ENCODE measurements at places on chromosomes 3 and 15. TPM values are rescaled to one million over a fixed set of nuclear protein-coding genes. Genes with fewer than 3 reads are reported as not detected.

DNA sequence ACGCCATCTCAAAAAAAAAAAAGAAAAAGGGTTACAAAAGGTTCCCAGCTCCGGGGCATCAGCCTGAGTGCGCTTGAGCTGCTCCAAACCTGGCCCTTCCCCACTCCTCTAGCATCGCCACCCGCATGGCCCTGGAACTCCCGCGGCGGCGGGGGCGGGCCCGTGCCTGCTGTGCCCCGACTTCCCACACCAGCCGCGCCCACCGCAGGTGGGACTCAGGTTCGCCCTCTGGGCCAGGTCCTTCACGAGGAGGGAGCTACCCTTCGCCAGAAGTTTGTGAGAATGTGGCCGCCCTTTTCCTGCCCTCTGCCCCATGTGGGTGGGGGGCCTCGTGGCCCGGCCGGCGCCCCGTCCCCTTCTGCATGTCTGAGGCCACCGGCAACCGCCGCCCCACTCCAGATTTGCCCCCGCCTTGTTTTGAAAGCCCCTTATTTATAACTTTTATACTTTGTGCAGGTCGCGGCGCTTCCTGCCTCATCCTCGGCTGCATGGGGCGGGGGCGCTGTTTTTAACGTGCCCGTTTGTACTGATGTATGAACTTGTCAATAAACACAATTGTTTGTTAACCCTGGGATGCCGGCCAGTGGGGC lies 507 bp upstream of the JMJD7 start:
- DNase-seq: peak; percentile 32

GRCh38 chr3:169678122-169678521 lies 14.6 kb upstream of the MECOM start:
- DNase-seq: no peak

Gene DPPA4
- total RNA-seq: 4.0 TPM

DNA sequence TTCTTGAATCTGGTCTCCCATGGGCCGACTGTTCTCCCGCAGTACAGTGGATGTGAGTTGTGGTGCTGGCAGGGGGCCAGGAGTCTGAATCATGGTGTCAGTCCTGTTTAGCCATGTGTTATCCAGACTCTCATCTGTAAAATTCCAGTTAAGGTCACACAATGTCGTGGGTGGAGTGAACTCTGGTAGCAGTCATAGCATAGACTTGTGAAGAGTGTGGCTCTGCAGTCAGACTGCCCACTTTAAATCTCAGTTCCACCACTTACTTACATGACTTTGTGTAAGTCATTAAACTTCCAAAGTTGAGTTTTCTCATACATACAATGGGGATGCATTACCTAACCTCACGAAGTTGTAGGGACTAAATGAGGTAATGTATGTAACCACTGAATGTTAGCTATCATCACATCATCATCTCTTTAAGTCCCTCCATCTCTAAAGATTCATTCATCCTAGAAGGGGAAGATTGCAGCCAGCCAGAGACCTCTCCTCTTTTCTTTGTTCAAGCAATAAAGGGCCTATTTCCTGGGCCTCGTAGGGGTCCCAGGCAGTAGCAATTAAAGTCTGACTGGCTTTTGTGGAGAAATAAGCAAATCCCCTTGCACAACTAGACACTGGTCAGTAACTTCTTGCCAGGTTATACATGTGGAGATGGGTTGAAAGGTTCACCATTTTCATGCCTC lies 93.9 kb downstream of the PCCB start:
- no peak for DNase-seq

DNA sequence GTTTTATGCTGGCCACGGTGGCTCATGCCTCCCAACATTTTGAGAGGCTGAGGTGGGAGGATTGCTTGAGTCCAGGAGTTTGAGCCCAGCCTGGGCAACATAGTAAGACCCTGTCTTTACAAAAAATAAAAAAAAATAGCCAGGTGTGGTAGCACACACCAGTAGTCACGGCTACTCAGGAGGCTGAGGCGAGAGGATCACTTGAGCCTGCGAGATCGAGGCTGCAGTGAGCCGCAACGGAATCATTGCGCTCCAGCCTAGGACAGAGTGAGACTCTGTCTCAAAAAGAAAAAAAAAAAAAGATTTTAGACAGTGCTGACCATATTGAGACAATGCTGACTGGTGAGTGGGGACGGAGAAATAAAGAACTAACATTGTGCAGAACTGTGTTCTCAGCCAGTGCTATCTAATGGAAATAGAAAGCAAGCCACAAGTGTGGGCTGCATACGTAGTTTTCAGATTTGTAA lies 67.2 kb downstream of the ST6GAL1 start:
- DNase-seq: no peak

Gene VGLL3
- not detected for total RNA-seq

Gene ISL2
- total RNA-seq: 0.35 TPM

Gene SAMMSON
- not detected for total RNA-seq

Gene EFL1
- total RNA-seq: 19.0 TPM

Gene XCR1
- total RNA-seq: not detected

Gene SLCO2A1
- not detected for total RNA-seq

DNA sequence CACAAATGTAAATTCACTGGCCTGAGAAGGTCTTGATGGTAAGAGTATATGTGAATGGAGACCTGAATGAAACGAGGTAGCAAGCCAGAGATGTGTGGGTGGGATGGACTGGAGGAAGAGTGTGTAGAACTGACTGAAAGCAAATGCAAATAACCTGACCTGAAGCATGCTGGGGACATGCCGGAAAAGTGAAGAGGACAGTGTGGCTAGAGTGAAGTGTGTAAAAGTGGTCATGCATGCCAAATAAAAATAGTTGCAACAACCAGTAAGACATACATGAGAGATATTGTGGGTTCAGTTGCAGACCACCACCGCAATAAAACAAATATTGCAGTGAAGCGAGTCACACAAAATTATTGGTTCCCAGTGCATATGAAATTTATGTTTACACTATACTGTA lies 82.3 kb downstream of the LPP start:
- no peak for DNase-seq

Gene PSTPIP1
- total RNA-seq: 33.7 TPM

Gene ZNF620
- total RNA-seq: 4.0 TPM

DNA sequence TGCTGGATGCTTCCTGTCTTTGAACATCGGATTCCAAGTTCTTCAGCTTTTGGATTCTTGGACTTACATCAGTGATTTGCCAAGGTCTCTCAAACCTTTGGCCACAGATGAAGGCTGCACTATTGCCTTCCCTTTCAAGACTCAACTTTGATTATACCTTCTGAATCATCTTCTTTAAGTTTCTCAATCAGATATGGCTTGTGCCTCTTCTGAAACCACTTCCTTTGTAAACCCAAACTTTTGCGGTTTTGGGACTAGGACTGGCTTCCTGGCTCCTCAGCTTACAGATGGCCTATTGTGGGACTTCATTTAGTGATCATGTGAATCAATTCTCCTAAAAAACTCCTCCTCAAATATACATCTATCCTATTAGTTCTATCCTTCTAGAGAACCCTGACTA lies 47.1 kb upstream of the CADPS start:
- DNase-seq: no peak

DNA sequence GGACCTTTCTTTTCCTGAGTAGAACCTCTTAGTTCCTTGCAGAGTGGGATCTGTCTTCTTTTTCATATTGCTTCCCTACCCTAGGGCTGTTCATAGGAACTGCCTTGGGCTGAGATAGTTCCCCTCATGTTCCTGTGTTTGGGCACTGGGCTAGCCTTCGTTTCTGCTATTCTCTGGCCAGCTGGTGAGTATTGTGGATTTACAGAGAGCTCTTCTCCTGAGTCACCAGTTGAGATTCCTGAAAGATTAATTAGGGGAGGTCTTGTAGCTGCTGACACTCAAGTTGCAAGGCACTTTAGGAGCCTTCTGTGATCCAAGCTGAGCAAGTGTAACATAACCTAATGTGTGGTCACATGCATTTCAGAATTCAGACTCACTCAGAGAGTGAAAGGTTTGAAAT lies 30.7 kb downstream of the CHD2 start:
- DNase-seq: no peak

- DNase-seq: peak; percentile 42
Observed at GRCh38 chr3:51967384-51968169, at the start of gene PCBP4. PCBP4 (minus strand) TSS chr3:51967454; CDS start chr3:51961240, 6,214 bp downstream.

DNA sequence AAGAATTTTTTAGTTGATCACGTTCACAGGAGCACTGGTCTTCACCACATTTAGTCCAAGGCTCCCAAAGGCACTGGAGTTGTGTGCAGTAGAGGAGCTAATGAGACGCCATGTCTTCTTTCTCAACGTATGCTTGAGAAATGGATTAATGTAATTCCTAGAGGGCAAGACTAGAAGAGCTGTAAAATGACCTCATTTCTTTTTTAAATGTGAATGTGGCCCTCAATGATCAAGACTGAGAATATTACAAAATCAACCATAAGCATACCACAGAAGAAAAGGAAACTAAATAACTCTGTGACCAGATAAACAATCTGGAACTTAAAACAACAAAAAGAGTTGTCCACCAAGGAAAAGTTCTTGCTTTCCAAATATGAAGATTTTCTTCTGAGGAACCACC lies 112.1 kb upstream of the THBS1 start:
- no peak for DNase-seq

Gene SLC35G2
- 4.3 TPM for total RNA-seq

GRCh38 chr15:69456208-69457166 lies 3.9 kb downstream of the RPLP1 start:
- no peak for DNase-seq

DNA sequence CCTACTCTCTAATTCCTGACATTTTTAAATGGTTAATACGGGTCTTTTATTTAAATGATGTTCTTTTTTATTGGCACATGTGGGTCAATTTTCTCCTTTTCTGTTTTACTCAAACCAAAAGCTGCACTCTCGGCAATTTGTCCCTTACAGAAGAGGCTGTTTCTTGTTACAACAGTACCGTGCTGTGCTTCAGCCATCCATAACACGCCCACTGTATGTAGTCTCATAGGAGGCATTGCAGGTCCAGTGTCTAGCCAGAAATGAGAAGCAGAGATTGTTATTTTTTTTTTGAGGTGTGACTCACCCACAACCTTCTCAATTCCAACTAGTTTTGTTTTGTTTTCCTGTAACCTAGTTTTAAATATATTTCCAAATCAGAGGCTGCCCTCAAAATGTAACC lies 164.6 kb downstream of the GMNC start:
- no peak for DNase-seq

Gene GOLGA8T
- not detected for total RNA-seq

- DNase-seq: no peak
Observed at GRCh38 chr15:72342385-72342784, 22.4 kb upstream of the CELF6 start.

- DNase-seq: no peak
Observed at GRCh38 chr3:14151471-14152083, 26.7 kb downstream of the TMEM43 start.

DNA sequence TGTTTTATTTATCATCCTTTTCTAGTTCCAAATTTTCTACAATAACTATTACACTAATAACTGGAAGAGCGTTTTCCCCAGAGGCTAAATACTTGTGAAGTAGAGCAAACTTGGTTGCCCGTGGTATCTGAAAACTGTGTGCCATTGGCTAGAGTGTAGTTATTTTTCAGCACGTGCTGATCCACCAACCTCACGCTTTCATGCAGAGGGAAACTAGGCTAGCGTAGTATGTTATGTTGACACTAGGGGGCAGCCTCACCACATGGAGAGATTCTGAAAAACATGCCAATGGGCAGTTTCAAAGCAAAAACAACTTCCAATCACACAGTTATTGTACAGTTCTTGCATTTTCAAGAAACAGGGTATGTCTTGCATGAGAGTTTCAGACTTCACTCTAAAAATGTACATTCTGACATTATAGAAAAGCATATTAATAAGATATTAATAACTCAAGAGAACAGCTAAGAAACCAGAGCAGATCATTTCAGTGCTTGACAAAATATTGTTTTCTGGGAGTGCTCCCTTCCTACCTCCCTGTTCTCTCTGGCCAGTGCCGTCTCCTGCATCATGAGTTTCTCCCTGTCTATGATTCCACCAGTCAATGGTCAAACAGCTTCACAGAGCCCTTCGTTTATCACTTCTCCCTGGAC lies 39.7 kb downstream of the SPATA12 start:
- DNase-seq: no peak

DNA sequence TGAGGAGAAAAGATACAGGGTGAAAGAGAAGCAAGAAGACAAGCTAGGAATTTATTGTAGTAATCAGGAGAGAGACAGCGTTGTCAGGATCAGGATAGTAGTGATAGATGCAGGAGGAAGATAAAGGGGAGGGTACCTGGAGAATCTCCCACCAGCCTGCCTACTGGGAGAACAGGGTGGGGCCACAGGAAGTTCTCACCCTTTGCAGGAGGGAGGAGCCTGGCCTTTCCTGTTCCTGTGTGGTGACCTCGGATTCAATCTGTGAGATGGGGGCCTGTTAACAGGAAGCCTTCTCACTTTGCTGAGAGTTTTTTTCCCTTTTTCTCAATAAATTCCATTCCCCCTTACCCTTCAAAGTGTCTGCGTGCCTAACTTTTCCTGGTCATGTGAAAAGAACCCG lies 37.6 kb downstream of the GMPS start:
- DNase-seq: no peak

GRCh38 chr3:82410366-82410765 lies 648.9 kb upstream of the GBE1 start:
- no peak for DNase-seq

- DNase-seq: no peak
Observed at GRCh38 chr15:50302581-50302980, 37.1 kb upstream of the HDC start.

Gene CCDC191
- total RNA-seq: 14.7 TPM

DNA sequence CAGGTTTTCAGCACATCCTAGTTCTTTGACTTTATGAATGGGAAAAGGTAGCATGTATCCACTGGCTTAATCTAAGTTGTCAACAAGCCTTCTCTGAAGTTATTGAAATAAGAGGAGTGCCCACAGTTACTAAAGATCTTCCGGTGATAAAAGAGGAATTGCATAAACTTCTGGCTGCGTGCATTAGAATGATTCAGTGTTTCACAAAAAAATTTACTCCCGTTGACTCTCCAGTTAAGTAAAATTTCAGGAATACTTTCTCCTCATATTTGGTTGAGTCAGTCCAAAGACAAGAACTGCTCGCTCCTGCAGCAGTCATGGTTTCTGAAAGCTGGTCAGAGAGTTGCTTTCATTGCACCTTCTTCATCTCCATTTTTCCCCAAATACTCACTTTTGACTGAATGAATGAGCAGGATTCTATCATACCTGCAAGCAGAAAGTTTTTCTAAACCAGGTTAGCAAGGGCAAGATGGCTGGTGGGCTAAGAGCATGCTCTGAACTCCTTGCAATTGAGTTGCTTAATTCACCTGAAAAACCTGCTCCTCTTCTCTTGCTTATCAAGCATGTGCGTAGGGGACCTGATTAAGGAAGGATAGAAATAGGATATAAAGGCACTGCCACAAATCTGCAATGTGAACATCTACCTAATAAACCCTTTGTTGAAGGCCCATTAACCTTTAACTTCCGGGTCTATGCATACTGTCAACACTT lies 64.2 kb upstream of the TIMP4 start:
- DNase-seq: no peak

DNA sequence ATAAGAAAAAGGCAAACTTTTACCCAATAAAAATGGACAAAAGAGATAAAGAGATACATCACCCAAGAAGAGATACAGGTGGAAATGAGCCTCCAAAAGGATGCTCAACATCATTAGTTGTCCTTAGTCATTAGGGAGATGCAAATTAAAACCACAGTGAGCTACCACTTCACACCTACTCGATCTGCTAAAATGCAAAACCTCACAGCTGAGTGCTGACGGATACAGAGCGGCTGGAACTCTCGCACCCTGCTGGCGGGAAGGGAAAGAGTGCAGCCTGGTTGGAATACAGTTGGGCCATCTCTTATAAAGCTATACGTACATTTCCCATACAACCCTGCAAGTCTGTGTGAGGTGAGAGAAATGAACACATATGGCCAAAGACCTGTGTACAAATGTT lies 78.5 kb upstream of the PRR20G start:
- no peak for DNase-seq

Data from activated B cell treated with CpG ODN at 0.5 μM for 24 hours (primary cell).